ENCODE measurements at places on chromosomes 12 and 14.

GRCh38 chr12:131509701-131510100 is 201.2 kb upstream of the SFSWAP start:
- no peak for DNase-seq

GRCh38 chr12:128519426-128519825 is 252.5 kb downstream of the TMEM132C start:
- no peak for DNase-seq

GRCh38 chr12:19490908-19491307 is 51.6 kb downstream of the AEBP2 start:
- DNase-seq, result no peak

DNA sequence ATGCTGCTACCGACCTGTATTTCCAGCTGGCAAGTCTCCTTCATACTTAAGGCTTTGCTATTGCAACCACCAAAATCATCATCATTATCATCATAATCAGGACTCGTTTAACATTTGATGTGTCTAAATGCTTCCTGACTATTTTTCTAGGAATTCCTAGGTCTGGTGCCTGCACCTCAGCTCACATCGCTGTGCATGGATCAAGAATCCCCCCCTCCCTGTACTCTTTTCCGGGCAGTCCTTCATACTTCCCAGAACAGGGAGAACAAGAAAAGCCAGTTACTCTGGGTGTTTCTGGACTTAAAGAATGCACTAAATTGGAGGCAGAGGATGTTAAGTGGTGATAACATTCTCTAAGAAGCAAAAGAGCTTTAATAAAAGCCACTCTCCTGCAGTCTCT is 9.4 kb downstream of the ERP27 start:
- DNase-seq, result no peak

DNA sequence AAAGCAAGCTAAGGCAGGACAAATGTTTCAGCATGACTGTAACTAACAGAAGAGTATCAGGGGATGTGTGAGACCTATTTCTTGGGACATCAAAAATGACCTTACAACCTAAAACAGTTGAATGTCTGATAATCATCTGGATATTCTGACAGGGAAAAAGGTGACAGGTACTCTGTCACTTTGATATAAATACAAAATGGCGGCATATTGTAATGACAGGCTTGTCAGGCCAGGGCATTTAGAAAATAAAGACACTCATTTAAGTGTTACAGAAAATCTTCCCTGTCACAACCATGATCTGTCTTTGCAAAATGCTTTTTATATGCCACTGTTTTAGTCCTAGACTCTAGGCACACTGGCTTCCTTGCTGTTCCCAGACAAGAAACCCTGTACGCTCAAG is 1033.3 kb upstream of the FLRT2 start:
- DNase-seq, result no peak

DNA sequence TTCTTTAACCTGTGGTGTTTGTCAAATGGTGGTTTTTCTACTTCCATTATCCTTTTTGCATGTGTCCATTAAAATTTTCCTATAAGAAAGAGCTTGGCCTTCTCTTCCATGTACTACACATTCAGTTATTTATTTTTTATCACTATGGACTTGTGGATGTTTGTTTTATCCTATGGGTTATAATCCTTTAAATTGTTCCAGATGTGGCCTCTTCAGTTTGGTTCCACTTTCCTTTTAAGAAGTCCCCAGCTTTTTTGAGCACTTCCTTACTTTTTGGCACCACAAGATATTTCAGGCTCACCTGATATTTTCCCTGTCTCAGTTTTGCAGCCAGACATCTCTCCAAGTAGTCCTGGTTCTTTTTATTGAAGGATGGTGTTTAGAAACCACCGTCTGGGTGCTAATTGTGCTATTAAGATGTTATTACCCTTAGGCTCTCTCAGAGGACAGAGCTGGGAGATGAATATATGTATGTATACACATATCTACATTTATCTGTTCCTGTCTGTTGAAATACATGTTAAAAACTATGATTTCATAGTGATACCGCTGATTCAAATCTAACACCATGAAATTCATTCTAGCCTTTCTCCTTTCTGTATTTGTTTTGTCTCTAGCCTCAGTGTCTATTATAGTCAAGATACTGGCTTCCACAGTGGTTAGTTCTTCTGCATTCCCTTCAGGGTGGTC is 408.5 kb upstream of the RGS6 start:
- DNase-seq, result no peak

DNA sequence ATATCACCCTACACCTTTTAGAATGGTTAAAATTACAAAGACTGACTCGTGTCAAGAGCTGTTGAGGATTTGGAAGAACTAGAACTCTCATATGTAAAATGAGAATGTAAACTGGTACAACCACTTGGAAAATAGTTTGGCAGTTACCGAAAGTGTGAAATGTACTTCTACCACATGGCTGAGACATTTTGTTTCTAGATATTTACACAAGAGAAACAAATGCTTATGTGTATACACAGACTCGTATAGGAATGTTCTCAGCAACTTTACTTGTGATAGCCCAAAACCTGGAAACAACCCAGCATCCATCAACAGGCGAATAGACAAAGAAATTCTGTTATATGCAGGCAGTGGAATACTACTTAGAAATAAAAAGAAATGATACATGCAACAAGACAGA is 103.0 kb downstream of the BRMS1L start:
- no peak for DNase-seq

GRCh38 chr12:39372929-39373328 is 70.0 kb downstream of the KIF21A start:
- peak; percentile 2 for DNase-seq

- no peak for DNase-seq
Measured at GRCh38 chr12:90235642-90236041, 527.0 kb upstream of the ATP2B1 start.

DNA sequence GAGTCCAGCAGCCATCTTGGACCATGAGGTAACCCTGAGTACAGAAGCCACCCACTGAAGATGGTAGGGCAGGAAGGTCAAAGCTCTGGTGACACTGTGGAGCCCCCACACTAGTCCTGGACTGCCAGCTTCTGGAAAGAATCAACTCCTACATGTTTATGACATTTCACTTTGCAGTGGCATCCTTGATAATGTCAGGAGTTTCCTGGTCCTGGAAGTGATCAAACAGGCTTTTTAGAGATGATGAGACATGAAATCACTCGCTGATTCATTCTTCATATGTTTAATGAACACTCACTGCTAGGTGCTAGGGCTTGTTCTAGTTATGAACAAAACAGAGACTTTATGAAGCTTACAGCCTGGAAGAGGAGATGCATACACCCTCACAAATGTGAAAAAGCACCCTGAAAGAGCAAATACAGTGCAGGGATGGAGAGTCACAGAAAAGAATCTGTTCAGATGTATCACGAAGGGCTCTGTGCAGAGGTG is 15.8 kb upstream of the HNF1A start:
- peak; percentile 10 for DNase-seq

GRCh38 chr12:103855036-103855712 is 14.1 kb upstream of the NT5DC3 start:
- no peak for DNase-seq

DNA sequence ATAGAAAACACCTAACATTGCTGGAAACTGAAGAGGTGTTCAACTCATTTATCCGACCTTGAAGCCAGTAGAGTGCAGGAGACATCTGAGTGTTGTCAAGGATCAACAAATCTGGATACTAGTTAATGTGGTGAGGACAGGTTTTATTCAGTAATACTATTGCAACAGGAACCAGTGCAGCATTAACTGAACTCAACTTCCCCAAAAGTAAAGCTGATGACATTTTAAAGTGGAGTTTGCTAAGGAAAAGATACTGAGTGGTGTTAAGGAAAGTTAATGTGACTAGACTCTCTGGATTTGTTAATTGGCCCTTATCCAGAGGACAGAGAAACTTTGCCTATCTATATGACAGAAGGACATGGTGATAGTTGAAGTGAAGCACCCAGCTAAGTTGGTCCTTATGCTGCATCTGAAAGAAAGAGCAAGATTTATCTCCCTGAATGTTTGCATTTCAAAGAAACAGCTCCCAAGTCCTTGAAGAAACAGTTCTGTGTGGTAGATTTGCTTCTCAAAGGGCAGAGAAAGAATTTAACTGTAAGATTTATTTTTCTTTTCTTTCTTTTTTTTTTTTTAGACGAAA is 1.2 kb upstream of the CLEC7A start:
- DNase-seq, result no peak

DNA sequence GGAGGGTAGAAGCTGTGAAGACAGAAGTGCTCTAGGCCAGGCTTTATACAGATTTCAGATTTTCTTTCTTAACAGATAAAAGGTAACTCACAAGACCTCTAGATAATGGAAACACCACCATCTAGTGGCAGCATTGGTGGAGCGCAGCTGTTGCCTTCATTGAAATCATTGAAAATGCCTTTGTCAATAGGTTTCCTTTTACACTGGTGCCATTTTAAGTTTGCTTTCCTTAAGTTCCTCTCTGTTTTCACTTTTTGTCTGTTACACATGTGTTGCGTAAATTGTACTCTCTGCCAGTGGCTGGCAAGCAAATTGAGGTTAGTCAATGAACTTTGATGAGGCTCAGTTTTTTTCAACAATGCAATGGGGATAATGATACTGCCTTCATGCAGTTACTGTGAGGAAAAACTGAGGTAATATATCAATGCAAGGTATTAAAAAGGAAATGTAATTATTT is 31.1 kb downstream of the ALDH1L2 start:
- peak; percentile 84 for DNase-seq

DNA sequence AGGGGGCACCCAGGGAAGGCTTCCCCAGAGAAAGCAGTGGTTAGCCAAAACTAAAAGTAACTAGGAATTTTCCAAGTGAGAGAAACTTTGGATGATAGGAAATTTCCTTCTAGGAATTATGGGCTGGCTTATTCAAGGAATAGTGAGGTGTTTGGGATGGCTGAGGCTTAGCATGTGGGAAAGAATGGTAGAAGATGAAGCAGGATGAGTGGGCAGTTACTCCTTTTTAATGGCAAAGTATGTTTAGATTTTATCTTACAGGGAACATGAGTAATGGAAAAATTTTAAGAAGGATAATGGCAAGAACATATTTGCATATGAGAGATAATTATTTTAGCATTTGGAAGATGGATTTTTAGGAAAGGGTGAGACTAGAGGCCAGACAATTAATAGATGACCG is 197.6 kb downstream of the SLC38A4 start:
- no peak for DNase-seq

DNA sequence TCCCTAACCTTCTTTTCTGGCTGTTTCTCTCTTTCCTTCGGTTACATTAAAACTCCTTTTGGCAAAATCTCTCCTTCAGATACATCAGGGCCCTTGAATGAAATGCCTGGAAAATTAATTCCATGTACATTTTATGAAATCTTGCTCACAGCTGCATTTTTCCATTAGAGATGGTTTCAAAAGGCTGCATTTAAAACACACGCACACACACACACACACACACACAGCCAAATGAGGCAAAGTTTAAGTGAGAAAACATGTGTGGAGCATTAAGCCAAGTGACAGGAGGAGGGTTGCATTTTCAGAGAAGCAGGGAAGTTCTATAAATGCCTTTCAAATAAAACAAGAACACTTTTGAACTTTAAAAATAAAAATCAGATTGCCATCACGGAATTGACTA is 216.4 kb downstream of the LRIG3 start:
- no peak for DNase-seq

GRCh38 chr12:105974738-105975137 is 164.0 kb downstream of the NUAK1 start:
- no peak for DNase-seq

DNA sequence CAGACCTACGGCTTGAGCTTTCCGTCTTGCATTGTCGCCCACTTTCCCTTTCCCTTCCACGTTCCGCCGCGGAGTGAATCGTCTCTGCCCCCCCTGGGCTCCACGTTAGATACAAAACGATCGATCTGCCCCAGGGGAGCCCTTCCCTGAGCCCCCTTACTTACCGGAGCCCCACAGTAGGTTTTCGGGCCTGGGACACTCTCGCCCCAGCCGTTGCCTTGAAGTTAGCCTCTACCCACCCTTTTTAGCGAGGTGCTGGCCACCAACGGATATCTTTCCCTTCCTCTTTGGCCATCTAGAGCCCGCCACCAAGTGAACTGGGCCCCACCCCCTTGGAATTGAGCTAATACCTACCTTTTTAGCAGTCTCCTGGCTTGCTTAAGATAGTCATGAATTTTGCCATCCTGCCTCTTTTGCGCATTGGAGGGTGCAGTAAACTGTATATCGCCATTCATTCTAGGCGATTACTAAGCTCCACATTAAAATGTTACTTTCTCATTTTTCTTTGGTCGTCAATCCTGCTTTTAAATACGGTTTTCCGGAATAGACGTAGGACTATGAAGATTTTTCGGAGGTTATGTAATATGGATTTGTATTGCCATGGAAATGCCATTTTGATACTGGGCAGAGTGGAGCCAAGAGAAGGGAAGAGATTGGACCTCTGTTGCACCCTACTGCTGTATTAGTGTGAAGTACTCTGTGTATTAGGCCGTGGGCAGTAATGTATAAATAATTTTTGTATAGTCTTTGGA is 764 bp downstream of the RBM25 start:
- DNase-seq, result no peak

GRCh38 chr14:60188115-60188514 is 22.9 kb upstream of the DHRS7 start:
- no peak for DNase-seq

GRCh38 chr14:99768381-99768780 is 24.8 kb upstream of the EML1 start:
- no peak for DNase-seq

DNA sequence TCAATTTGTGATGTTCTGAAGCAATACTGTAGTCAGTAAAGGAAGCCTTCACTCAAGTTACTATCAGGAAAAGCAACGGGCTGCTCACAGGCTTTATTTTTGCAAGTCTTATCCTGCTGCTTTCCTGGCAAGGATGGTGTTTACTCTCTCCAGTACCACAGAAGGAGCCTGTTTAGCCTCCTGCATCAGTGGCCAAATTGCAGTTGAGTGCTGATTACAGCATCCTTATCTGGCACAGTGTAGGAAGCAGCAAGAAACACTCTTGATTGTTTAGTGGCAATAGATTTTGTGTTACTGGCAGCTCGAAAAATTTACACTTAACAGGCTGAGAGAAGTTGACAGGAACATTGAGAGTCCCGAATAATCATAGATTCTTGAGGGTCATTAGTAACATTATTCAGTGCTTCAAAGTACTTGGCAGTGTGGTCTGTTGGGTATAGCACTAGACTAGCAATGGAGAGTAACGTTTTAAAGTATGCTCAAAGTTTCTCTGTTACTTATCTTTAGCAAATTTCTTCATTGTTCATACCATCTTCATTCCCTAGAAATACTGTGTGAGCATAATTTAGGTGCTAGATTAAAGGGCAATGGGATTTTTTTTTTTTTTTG is 11.7 kb downstream of the TULP3 start:
- no peak for DNase-seq

- peak; percentile 71 for DNase-seq
Measured at GRCh38 chr14:70013271-70013873, 134.2 kb downstream of the SMOC1 start.
